WTC11 (cell line): ENCODE measurements at places on chromosomes 12 and 14.

- DNase-seq, result peak; percentile 81
Observed at GRCh38 chr12:53234271-53234914, 2.4 kb upstream of the RARG start.

DNA sequence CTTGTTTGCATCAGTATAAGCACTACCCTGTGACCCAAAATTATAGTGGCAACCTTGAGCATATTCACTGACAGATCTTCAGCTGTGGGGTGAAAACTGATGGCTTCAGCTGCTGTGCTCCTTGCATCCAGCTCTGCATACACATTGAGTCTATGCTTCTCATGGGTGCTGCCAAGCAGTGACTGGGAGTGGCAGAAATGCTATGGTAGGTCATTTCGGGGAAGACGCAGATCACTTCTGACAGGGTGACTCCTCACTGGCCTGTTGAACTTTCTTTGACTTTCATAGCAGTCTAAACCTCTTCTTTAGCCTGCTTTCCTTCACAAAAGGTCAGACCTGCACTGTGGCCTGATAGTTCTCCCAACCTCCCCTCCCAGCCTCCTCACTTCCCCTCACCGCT lies 5.6 kb upstream of the ALDH1L2 start:
- DNase-seq, result no peak

- no peak for DNase-seq
Observed at GRCh38 chr12:18468246-18469075, 207.1 kb downstream of the PIK3C2G start.

GRCh38 chr14:24060984-24061913 lies 9.4 kb downstream of the CARMIL3 start:
- DNase-seq, result no peak

DNA sequence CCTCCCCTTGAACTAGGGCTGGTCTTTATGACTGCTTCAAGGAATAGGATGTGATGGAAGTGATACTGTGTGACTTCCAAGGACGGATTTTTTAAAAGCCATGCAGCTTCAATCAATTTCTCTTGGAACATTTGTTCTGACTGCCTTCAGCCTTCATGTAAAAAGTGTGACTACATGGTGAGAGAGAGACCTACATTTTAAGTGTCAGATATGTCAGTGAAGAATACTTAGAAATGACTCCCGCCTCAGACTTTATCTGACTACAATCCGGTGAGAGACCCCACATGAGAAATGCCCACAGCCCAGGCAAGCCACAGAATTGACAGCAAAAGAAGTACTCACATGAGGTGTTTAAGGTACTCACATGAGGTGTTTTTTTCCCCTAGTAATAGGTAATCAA lies 295.3 kb downstream of the KCNC2 start:
- no peak for DNase-seq

DNA sequence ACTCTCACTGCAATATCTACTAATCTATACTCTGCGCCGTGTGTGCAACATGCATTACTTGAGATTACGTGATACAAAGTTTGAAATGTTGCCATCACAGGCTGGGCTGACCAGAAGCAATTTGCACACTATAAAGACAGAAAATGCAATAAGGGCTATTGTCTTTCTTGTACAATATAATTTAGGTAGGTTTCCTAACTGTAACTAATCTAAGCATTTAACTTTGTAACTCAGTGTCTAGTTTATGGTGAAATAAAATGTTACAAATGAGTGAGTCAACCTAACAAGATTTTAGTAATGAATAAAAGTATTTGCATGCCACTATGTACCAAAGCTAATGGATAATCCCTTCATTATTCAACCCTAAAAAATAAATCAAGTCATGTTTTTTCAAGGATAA lies 57.8 kb downstream of the LRP6 start:
- DNase-seq, result no peak

DNA sequence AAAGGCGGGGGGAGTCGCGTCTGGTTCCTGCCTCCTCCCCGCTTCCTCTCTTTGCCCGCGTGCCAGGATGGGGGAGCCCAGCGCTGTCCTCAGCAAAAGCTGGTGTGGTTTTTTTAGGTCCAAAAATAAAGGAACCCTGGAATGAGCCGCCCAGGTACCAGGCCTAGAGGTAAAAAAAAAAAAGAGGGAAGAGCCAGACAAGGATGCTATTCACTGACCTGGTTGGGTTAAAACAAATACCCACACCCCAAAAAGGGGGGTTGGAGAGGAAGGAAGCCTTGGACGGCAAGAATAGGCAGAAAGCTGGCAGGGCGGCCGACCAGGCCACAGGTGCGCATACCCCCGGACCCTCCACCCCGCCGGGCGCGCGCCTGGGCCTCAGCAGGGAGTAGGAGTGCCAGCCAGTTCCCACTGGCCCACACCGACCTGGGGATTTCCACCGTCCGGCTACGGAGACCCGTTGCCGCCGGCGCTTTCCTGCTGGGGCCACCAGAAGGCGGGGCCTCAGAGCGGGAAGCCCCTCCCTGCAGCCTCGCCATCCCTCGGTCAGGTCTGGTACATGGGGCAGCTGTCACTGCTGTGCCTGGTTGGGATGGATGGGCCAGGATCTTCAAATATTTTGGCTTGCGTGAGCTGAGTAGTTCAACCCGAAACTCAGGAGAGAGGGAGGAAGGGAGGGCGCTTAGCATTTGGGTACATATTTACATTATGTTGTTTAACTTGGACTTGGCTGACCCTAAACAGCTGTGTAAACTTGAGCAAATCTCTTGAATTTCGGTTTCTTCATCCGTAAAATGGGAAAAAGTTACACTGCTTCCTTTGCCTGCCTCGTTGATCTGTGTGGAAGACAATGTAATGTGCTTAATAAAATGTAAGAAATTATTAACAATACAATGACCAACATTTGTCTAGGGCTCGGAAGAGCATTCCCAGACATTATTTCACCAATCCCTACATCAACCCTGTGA lies 5.4 kb upstream of the IRF2BPL start:
- DNase-seq, result peak; percentile 95

- DNase-seq, result no peak
Observed at GRCh38 chr12:62787023-62787422, 147.9 kb downstream of the PPM1H start.

GRCh38 chr12:113420996-113421595 lies 1.1 kb upstream of the SDSL start:
- no peak for DNase-seq

DNA sequence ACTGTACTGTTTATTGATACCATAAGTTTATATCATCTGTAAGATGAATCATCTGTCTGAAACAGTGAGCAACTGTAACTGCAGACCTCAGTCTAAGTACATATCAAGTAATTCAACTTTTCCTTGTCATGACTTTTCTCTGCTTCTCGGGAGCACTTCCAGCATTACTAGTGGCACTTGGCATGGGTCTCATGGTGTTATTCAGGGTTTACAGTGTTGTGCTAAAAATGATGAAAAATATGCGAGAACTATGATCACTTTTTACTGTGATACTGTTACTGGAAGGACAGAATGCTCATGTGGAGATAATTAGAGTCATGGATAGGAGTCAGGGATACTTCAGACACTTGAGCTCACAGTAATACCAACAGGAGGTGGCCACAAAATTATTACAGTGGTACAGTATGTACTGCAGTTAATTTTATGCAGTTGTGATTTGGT lies 8.3 kb downstream of the KTN1 start:
- DNase-seq, result no peak

DNA sequence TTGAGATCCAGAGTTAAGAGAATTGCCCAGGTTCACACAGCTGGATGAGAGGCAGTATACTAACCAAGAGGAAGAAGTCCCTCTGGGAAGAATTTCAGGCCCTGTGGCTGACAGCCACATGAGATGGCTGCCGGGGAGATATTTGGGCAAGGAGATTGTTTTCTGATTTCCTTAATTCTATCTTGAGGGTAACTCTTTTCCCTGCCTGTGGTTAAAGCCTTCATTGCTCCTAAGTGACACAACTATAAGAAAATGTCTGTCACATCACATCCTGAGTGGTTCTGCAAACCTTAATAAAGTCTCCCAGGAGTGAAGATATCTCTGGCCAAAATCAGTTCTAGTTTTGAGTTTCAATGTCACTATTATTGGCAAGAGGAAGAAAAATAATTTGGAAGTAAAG lies 9.6 kb downstream of the ARHGDIB start:
- DNase-seq, result no peak

DNA sequence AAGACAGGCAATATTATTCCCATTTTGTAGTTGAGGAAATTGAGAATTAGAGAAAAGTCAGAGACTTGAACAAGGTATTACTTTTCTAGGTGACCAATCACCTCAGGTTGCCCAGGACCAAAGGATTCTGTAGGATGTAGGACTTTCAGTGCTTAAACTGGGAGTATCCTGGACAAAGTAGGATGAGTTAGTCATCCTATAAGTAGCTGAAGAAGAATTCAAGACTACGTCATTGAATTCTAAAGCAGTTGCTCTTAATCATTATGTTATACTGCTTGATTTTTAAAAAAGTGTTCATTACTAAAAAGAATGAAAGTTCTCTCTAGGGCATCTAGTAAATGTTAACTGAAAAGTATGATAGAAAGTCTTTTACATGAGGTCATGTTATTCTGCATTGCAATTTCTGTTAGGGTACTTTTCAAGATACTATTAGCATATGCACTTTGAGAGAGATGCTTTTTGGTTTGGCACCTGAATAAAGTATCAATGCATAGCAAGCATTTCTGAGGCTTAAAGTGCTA lies 101.7 kb downstream of the RTN1 start:
- no peak for DNase-seq

DNA sequence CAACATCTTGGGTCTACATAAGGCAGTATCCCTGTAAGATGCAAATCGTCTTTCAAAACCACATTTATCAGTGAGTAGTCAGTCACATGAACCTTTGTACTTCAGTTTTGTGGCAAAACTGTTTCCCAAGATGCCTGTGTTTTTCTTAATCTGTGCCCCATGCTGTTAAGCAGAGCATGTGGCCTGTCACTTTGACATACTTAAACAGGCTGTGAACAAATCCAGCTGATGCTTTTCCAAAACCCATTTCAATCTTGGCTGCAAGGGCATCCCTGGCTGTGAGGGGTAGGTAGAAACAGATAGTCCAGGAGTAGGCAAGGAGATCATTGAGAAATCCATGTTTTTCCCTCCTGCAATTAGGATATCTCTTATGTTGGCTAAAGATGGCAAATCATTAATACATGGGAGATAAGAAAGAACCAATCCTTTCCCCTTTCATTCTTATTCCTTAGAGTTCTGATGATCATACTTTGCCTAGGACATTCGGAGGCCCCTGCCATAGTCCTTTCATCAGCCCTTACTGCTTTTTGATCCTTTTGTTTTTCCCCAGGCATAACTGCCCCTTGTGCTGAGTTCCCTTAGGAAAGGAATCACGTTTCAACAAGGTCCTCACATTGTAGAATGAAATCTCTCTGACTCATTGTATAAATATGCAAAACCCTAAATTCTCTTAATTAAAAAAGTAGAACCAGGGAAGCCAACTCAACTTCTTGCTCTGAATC lies 121.1 kb upstream of the EEA1 start:
- no peak for DNase-seq

DNA sequence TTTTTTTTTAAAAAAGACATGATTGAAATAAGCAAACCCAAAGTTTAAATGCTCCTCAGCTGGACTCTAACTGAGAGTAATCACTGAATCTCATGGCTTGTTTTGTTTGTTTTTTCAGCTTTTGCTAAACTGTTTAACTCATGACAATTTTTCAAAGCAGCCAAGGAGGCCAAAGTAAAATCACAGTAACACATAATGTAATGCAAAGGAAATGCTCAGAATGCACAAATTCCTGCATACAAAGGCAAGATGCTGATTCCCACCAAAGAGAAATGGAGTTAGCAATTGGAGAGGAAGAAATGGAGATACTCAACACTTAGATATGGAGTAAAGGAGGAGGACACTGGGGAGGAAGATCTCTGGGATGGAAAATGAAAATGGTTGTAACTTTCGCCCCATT lies 126.2 kb upstream of the SOX5 start:
- no peak for DNase-seq

GRCh38 chr12:47819896-47820630 lies at the start of gene HDAC7:
HDAC7 (minus strand) TSS chr12:47819903; CDS start chr12:47819785, 118 bp downstream.
- peak; percentile 74 for DNase-seq

DNA sequence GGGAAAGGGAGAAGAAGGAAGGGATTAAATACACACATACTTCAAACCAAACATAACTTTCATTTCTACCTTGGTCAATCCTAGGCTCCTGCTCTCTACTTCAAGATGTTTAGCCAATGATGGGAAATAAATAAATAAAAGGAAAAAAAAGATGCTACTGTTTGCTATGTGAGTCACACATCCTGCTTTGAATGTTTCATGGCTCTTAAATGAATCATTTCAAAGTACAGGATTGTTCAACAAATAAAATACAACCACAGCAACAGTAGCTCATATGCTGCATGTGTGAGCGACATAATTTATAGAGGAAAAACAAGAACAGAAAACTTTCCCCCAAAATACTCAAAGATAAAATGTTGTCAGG lies 54.3 kb upstream of the NPFF start:
- DNase-seq, result no peak

DNA sequence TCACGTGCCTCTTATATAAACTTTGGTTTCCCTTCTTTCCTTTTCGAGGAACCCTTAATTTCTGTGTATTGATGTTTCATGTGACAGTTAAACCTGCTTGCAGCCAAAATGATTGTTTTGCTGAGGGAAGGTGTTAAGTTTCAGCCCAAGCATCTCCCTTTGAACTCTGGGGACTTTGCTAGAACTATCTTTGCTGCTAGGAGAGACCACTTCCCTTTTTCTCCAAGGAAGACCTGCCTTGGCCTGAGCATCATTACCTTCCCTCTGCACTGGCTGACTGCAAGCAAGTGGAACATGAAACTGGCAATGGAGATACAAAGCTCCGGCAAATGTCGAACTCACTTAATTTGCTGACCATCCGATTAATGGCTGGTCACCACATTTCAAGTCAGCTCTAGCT lies 192.8 kb downstream of the GRIN2B start:
- no peak for DNase-seq

- no peak for DNase-seq
Observed at GRCh38 chr12:53972152-53972702, 699 bp upstream of the HOXC11 start.

DNA sequence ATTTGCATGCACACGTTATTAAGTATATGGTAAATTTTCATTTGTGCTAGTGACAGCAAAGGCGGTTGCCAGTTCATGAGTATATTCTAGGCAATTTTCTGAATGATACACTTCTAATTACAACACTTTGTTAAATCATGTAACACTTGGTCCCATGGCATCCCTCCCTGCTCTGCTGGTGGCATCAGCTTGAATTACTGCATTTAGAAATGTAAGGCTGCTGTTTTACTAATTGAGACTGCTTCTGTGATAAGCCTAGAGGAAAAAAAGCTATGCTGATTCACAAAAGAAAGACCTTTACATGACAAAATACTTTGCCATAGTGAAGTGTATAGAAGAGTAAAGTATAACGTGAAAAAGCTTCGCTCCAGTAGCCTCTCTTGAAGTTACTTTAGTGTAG lies 636.1 kb downstream of the KCNH5 start:
- DNase-seq, result no peak

DNA sequence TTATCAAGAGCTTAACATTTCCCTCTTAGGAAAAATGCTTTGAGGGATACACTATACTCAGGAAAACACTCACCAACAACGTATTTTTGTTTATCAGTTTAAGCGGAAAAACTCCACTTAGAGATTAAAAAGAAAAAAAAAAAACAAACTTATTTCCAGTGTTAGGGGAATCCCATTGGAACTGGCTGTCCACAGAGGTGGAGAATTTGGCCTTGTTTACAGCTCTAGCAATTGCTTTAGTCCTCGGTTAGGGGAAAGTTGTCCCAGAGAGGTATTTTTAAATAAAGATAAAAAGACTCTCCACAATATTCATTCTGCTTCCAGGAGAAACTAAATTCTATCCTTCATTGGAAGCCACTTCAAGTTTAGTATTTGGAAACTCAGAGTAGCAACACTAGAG lies 21.6 kb upstream of the BMP4 start:
- no peak for DNase-seq
